SK-N-SH (cell line): ENCODE measurements at places on chromosomes 6 and 20.

GRCh38 chr20:51979226-51979625 is 176.9 kb upstream of the SALL4 start:
- DNase-seq = no peak

DNA sequence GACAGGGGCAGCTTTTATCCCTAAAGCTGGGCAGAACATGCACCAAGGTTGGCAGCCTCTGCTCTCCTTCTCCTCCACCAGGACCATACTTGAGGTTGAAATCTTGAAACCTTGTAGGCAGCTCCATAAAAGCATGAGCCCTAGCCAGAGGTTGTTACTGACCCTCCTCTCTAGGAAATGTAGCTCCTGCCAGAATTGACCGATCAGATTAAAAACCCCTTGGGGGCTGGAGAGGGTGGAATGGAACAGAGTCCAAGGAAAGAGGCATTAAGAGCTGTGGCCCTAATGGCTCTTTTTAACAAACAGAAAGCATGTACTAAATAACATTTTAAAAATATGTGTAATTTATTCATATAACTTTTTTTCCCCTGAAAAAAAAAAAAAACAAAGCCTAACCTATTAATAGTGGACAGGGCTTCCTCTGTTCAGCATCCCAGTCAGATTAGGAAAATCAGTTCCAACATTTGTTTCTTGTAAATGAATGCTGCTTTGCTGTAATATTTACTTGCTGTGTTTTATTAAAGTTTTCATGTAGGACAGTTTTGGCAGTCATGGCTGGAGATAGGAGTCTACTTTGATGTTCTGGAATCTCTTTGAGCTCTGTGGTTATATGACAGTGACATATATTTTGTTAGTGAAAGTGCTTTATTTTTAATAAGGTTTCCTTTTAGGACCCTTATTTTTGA is 41.3 kb downstream of the MTHFD1L start:
- peak; percentile 42 for DNase-seq

DNA sequence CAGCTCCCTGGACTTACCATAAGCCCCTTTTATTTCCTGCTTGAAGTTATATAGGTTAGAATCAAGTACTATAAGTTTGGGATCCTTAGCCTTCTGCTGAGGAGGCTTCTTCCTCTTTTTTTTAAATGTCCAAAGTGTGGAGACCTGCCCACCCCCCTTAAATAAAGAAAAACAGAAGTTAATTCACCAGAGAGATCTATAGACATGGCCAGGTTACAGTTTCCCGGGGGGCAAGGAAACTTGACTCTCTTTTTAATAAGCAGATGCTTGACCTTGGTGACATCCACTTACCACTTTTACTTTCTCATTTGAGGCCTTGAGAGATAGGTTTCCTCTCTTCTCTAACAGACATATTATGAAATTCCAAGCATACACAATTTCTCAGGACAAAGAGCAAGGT is 88.3 kb downstream of the BMP2 start:
- no peak for DNase-seq

GRCh38 chr6:41739041-41739440 is 3.6 kb upstream of the TFEB start:
- no peak for DNase-seq

- no peak for DNase-seq
Measured at GRCh38 chr6:25405442-25405841, 126.3 kb downstream of the CARMIL1 start.

- DNase-seq = no peak
Measured at GRCh38 chr6:83183082-83183828, 9.8 kb downstream of the PGM3 start.

- DNase-seq = no peak
Measured at GRCh38 chr6:117008618-117009017, 131.6 kb downstream of the RFX6 start.
